Stimulated activated CD4-positive, alpha-beta T cell treated with anti-CD3 and anti-CD28 coated beads, Interleukin-12 subunit alpha, Interleukin-12 subunit beta, amount 100 ng/mL, for 24 hours (primary cell): ENCODE measurements at places on chromosomes 16 and 17.

DNA sequence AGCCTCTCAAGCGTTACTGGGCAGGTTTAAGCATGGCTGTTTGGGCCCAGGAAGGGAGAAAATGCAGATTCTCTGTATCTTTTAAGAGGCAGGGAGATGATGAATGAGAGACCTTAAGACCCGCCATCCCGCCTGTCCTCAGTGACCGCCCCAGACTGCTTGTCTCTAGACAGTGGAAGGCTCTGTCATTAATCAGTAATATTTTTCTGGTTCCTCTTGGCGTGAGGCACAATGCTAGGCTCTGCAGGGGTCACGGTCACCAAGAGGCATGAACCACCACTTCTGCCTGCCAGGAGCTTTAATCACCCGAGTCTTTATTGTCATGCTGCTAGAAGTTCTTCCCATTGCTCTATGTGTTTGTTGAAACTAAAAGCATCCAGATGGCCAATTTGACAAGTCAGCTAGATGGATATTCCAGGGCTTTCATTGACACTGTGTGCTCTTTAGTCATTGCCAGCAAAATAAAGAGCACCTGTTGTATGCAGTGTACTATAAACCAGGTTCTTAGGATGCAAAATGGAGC, 3.2 kb downstream of the SLC6A2 start:
- DNase-seq: no peak

GRCh38 chr16:72858665-72859493, 189.0 kb downstream of the ZFHX3 start:
- no peak for DNase-seq

DNA sequence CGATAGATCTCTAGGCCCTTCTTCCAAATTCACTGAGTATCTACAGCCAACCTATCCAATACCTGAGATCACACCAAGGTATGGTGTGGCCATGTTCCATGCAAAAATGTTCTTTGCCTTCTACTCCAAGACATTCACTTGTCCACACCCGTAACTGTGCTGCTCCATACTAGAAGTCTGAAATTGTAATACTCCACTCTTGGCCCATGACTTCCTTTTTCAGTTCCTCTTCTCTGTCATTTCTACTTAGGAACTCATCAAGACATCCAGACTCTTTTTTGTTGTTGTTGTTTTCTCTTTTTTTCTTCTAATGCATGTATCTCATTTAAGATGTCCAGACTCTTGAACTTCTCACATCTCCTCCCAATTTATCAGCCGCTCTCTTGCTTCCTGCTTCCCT, 42.5 kb upstream of the KSR1 start:
- DNase-seq: no peak

DNA sequence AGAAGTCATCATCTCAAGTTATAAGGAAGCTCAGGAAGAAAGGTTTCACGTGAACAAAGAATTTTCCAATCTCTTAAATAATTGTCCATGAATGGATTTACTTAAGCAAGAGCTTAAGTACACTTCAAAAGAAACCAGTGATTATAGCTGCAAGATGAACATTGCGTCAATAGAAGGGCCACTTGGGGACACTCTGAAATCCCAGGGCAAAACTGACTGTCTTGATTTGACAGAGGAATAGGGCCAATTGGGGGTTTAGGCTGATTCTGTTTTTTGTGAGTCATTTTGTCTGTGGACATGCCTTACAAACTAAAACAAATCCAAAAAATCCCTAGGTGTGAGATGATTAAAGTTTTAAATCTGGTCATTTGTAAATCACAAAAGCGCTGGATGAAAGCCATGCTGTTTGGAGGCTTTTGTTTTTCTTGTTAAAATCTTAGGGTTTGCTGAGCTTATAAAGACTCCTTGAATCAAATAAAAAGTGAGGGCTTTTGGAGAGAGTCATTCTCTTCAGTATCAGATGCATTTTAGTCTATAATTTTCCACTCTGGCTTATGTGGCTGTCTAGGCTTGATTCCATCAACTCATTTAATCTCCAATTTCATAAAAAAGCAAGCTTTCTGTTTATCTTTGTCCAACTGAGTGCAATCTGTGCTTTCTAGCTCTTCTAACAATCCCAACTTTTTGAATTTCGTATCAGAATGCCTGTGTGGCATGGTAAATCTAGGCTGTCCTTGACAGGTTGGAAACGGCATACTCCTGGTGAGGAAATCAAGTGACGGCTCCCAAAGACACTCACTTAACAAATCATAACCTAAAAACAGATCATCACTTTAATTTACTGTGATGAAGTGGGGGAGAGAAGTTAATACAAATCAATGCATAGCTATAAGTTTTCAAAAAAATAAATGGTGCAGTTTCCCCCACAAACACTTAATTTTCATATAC, 98.2 kb upstream of the SOX9 start:
- DNase-seq: no peak

GRCh38 chr16:11629071-11630030, 38.9 kb upstream of the SNN start:
- no peak for DNase-seq

DNA sequence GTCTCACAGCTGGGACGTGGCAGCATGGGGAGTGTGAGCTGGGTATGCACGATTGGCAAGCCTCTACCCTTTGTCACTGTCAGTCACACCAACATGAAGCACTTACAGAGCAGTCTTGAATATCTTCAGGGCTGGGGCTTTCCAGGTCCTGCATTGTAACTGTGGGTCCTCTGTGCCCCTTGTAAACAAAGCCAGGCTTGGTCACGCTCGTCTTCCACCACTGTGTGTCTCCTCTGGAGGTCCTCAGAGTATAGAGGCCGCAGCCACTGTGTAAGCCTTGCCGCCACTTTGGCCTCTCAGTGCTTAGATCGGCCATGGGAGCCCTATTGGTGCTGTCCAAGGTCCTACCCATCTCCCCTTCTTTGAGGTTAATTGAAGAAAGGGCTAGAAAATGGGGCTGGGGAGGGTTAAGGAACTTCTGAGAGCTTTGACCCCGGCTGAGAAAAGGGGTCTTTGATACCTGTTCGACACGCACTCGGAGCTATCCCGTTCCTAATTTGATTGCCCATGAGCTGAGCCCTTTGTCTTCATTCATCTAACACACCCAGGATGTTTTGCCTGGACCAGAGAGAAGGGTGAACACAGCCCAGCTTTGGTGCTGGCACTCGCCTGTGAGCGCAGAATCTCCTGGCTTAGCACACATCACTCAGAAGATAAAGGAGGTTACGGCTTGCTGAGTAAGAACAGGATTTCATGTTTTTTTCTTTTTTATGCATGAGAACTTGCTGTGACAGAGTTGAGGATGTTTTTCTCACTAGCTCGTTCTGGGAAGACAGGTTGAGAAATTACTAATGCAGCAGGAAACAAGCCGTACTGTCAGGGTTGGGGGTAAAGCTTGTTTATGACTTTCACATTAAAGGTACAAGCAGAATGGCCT, 267.9 kb downstream of the CPPED1 start:
- peak; percentile 28 for DNase-seq

GRCh38 chr16:8583199-8583598, 7.1 kb downstream of the TMEM114 start:
- DNase-seq: no peak

GRCh38 chr17:3959295-3959899, 4.8 kb downstream of the ATP2A3 start:
- no peak for DNase-seq

DNA sequence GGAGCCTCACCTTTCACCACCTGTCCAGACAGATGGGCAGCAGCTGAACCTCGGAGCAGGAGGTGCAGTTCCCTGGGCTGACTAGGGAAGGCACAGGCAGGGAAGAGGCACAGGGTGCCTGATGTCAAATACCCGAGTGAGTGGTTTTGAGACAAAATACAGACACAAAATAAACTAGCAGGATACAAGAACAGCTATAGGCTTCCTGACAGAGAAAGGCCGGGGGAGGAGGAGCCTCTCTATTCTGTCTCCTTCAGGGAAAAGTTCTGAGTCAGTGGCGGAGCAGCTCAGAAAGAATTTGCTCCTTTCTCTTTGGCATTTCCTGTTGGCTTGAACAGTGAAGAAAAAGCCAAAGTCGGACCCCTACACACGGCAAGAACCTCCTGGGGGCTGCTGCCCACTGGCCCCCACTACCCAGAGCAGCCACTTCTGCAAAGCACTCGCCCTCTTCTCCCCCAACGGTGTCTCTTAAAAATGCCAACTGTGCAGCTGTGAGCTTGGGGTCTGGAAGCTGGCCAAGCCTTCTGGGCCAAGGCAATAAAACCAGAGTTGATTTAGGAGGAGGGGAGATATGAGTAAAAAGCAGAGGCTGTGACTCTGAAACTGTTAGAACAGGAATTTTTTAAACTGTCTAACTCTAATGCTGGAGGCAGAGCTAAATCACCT, 14.4 kb upstream of the FAAP100 start:
- DNase-seq: no peak

DNA sequence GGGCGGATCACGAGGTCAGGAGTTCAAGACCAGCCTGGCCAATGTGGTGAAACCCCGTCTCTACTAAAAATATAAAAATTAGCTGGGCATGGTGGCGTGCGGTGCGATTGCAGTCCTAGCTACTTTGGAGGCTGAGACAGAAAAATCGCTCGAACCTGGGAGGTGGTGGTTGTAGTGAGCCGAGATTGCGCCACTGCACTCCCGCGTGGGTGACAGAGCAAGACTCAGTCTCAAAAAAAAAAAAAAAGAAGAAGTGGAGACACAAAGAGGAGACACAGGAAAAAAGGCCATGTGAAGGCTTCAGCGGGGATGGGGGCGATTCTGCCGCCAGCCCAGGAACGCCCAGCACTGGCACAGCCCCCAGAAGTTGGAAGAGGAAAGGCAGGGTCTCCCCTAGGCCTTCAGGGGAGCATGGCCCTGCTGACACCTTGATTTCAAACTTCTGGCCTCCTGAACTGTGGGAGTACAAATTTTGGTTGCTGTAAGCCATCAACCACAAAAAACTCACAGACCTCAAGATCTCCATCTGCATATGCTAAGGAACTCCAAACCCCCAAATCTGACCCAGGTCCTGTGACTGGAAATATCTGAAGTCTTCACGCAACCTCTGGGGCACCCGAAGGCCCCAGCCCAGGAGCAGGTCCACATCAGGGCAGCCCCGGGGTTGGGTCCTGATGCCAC, 7.0 kb downstream of the SGSH start:
- DNase-seq: no peak

DNA sequence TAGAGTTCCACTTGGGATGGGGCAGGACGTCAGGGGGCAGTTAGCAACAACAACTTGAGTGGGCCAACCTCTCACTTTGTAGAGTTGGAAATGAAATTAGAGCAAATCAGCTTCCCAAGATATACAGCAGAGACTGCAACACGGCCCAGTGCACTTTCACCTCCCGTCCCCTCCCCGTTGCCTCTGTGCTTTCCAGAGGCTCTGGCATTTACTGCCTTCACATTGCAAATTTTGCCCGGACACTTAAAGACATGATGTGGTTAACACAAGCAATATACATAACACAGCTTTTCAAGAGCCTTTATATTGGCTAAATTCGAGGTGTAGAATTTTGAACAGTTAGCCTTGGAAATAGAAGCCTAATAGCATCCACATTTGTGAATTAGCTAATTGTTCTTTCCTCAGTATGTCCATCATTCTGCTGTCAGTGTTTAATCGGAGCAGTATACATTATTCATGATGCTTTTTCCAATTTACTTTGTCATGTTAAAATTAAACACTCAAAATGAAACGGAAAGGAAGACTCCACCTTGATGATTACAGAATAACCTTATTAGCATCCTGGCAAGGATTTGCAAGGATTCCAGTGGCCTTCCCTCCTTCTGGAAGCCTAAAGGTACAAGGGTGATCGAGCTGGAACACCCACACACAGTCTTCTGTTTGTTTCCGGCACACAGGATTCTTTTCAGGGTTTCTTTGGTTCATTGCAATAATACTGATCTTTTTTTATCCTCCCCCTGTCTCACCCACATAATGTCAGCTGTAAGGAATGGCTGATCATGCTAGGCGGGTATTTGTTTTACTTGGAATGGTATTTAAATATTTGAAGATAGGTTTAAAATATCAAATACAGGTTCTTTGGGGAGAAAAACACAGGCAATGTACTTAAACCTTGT, 190.9 kb upstream of the CACNG5 start:
- no peak for DNase-seq

DNA sequence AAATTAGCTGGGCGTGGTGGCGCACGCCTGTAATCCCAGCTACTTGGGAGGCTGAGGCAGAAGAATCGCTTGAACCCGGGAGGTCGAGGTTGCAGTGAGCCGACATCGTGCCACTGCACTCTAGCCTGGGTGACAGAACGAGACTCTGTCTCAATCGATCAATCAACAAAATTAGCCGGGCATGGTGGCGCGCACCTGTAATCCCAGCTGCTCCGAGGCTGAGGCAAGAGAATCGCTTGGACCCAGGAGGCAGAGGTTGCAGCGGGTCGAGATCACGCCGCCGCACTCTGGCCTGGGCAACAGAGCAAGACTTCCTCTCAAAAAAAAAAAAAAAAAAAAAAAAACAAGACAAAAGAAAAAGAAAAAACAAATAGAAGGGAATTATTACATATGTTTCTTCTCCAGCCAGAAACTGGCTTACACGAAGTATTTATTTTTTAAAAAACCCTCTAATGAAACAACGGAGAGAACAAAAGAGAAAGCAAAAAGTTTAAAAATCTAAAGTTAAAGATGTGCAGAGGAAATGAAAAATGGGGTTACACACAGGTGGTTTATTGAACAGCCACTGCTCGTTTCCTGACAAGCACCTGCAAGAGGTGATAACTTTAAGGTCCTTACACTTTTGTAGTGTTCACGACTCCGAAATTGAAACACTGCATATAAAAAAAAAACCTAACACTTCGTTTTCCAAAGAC, 1.4 kb downstream of the SYNRG start:
- DNase-seq: no peak

GRCh38 chr17:13787636-13788035, 185.9 kb upstream of the HS3ST3A1 start:
- no peak for DNase-seq

DNA sequence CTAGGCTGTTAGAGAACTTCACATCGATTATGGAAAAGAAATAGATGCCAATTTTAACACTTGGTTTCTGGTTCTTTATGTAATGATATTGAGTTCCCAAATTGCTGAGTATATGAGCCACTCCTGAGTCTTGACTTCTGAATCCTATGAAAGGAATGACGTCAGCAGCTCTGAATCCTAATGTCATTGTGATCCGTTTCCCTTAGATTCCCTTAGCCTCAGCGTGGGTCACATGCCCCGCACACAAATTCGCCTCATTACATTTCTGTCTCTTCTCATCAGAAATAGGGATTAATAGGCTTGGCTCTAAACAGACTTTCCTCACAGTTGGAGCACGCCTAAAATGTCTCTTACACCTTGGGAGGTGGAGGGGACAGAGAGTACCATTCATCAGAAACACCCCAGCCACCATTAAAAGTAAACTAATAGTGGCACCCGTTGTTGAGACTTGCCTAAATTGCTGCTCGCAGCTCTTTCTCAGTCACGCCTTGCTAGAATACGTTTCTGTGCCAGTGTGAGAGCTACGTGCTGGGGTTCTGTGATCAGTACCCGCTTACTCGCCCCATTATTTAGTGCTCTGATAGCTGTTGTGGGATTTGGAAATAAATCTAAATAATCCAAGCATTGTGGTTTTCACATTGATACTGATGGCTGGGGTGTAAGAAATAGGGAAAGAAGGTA, 7.1 kb downstream of the MRM3 start:
- no peak for DNase-seq
